ENCODE measurements at places on chromosomes 13 and 19.

DNA sequence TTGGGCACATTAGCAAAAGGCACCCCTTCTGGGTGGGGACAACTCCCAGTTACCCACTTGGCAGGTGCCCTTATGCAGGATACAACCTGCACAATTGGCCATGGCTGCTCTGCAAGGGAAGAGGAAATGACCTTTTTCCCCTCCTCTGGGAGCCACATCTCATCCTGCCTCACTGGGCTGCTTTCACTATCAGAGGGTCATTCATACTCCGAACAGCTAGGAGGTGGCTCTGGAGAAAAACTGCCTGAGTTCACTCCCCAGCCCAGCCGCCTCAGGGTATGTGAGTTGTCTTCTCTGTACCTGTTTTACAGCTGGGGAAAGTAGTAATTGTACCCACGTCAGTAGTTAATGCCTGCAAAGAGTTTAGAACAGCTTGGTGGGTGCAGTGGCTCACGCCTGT, 7.1 kb upstream of the ACTN4 start:
- no peaks in the 10 kb centered on the region for H3K36me3 ChIP-seq
- H3K27ac ChIP-seq: peak overlapping the region; percentile 17
- DNase-seq: no peak
- no peaks in the 10 kb centered on the region for H3K27me3 ChIP-seq
- H3K4me3 ChIP-seq: no peak overlapping the region
- H3K4me1 ChIP-seq: peaks cover 9% of the 10 kb centered on the region

GRCh38 chr13:27168906-27169657, 2.5 kb downstream of the USP12 start:
- H3K4me3 ChIP-seq: no peak overlapping the region
- H3K27ac ChIP-seq: peak overlapping the region; percentile 91
- peaks cover 40% of the 10 kb centered on the region for H3K4me1 ChIP-seq
- H3K36me3 ChIP-seq: no peaks in the 10 kb centered on the region

DNA sequence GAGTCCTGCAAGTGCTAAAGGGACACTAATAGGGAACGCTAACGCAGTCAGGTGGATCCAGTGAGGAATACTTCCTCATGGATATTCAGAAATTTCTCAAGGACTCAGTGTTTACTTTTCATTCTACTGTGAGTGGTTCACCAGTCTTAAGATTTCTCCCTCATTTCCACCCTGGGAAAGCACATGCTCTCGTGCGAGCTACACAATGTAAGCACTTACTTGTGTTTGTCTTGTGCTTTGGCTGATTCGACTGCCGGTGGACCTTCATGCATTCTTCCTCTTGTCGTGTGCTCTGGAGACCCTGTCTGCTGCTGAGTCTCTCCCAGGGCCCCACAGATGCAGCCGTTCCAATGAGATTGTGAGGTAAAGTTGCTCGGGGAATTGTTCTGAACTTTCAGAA, 180.1 kb downstream of the NUFIP1 start:
- no peak for DNase-seq
- no peaks in the 10 kb centered on the region for H3K4me1 ChIP-seq
- H3K36me3 ChIP-seq: no peaks in the 10 kb centered on the region

GRCh38 chr13:52786766-52787165, 47.1 kb upstream of the CNMD start:
- H3K4me1 ChIP-seq: no peaks in the 10 kb centered on the region
- H3K27me3 ChIP-seq: no peaks in the 10 kb centered on the region
- DNase-seq: no peak
- no peak overlapping the region for H3K27ac ChIP-seq
- no peaks in the 10 kb centered on the region for H3K36me3 ChIP-seq

DNA sequence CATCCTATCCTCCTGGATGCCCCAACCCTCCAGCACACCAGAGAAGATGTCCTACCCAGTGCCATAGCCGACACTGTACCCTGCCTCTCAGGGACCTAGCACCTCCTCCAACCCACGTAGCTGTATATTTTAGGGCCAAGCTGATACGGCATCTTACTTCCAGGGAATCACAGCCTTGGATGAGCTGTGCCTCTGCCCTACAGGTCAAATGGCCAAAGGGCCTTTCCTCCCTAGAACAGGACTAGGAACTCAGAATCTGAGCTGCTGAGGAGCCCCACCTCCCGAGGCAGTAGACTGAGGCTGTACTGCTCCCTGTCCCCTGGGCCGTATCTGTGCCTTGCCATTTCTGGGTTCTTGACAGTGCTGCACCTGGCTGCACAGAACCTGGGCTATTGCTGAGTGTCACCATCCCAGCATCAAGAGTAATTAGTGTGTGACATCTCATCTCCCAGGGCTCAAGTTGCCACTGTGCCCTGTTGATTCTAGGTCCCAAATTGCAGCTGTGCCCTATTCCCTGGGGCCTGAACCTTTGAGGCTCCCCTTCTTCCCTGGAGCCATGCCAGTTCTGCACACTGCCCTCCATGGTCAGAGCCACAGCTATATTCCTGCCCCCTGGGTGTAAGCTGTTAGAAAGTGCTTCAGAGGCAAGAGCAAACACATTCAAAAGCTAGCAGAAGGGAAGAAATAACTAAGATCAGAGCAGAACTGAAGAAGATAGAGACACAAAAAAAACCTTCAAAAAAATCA, 41.0 kb downstream of the VWA8 start:
- no peaks in the 10 kb centered on the region for H3K4me1 ChIP-seq
- DNase-seq: no peak
- H3K4me3 ChIP-seq: no peak overlapping the region
- no peak overlapping the region for H3K27ac ChIP-seq
- no peaks in the 10 kb centered on the region for H3K27me3 ChIP-seq

All from Peyer's patch (tissue), 4 donors.